ENCODE measurements at places on chromosomes 13 and 19. TPM values are rescaled to one million over a fixed set of nuclear protein-coding genes. Genes with fewer than 3 reads are reported as not detected.

DNA sequence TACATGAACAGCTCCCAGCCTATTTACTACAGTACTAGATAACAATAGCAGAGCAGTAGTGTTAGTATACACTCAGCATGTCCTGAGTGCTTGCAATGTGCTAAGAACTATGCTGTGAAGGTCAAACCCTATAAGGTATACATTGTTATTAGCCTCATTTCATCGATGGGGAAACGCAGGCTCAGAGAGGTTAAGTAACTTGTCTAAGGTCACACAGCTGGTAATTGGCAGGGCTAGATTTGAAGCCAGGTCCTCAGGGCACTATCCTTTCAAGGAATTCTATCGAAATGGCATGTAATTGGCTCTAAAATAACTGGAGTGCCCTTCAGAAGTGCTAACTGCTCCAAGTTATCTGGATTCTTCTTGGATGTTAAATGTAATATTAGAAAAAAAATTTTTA lies 295.6 kb downstream of the ZNF536 start:
- no peak for DNase-seq

DNA sequence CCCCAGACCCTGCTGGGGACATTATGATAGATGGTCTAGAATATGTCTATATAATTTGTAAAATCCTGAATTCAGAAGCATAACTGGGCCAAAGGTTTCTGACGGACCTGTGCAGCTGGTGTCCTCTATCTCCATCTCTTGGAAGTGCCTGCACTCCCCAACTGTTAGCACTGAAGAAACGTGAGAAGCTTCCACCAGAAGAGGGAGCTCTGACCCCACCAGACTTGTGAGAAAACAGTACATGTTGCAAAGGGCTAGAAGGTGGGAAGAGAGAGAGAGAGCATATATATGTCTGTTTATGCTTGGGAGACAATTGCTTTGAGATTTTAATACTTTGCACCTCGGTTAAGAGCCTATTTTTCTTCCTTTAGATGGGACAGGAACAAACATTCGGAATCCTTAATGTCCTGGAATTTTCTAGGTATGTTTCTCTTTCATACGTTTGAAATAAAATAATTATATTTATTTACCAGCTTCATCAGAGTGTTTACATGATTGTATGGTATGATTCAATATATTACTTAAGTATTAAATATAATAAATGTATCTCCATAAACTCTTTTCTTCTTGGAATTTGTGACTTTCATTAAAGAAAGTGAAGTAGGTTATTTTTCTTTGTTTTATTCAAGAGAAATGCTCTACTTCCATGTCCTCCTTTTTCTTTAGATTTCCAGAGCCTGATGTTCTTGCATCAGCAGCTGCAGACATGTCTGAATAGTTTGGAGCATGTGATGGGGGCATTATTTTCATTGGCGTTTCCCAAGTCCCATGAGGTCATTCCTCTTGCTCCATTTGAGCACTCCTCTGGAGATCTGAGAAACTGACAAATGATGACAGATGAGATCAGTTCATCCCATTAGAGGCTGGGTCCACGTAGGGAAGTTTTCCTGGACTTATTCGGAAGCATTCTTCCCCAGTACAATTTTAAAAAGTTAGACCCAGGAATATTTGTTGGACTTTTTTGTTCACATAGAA lies 202.9 kb downstream of the ATP8A2 start:
- DNase-seq = peak; percentile 60

DNA sequence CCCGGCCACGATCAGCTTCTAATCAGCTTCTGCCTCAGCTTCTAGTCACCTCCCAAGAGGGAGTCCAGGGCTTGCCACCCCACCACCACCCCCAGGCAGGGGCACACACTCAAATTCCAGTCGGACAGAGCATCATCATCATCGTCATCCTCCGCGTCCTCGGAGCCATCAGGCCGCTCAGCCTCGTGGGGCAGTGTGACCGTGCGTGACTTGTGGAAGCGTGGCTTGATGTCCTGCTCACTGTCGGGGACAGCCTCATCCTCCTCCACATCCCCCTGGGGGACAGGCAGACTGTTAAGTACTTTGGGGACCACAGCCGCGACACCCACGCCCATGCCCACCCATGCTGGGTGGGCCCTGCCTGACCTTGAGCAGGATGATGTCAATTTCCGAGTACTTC lies 12.5 kb downstream of the TNPO2 start:
- no peak for DNase-seq

- no peak for DNase-seq
Observed at GRCh38 chr19:17214508-17215126, 540 bp upstream of the USE1 start.

DNA sequence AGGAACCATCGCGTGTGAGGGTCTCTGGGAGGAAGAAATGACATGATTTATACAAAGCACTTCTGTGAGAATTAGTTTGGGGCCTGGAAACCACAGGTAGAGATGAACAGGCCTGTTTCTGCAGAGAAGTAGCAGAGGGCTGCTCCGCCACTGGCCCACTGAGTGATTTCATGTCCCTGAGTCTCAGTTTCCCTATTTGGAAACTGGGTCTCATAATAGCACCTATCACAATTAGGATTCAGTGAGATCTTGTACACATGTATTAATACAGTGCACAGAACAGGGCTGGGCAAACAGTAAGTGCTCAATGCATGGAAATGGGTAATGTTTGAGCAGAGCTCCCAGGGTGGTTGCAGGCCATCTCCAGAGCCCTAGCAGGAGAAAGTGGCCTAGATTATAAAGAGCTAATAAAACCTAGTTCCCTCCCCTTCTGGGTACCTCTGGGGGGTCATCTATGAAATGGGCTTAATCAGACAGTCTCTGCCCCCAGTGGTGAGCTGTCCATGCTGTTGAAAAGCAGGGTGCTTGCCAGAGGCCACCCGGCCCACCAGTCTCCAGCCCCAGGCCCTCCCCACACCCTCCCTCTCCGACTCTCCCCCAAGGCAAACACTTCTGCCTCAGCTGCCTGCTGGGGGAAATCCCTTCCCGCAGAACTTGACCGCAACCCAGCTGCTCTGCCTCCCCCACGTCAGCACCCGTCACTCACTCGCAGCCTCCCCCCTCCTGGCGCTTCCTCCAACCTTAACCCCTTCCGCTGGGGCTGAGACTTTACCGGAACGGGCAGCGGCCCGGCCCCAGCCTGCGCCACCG lies 4.5 kb downstream of the BCL3 start:
- DNase-seq = peak; percentile 98

DNA sequence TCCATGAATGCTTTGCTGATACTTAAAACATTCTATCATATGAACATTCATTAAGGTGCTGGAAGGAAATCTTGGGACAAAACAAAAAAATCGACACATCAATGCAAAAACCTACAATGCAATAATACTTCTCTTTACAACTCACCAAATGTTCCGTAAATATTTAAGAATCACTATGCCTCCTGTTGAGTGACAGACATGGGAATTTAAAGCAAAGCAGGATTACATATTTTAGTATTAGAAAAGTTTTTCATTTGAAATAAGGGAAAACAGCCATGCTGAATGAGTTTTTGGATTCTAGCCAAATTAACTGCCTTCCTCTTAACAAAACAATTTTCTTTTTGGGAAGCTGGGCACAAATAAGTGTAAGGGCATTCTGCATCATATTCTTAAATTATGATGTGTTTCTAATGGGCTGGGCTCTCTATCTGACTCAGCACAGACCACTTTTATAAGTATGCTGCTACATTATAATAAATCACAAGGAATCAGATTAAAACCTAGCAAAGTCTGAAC lies 93.7 kb downstream of the RBM26 start:
- no peak for DNase-seq

SELENOV gene
- not detected for total RNA-seq

CDX2 gene
- 0.07 TPM for total RNA-seq

RNF225 gene
- total RNA-seq = 6.6 TPM

CGB5 gene
- not detected for total RNA-seq

NLRP7 gene
- not detected for total RNA-seq

CGB3 gene
- total RNA-seq = not detected

Measured in MG63 (cell line).